ENCODE measurements at places on chromosomes 1 and 21. TPM values are rescaled to one million over a fixed set of nuclear protein-coding genes. Genes with fewer than 3 reads are reported as not detected.

Gene KCNAB2
- total RNA-seq: 2.4 TPM

Gene AGO4
- 17.9 TPM for total RNA-seq

DNA sequence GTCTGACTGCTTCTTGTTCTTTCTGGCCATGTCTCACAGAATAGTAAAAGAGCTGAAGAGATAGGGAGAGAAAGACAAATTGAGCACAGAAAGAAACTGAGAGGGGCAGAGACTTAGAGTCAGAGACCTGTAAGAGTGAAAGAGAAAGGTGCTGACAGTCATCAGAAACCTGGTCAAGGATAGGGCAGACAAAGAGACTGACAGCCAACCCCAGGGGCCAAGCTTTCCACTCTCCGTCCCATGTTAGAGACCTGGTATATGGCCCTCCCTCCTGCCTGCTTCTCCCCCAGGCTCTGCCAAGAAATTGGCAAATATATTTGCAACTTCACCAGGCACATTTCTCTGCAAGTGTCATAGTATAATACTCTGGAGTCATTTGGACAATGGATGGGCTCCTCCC lies 64.6 kb downstream of the RHBG start:
- no peak for DNase-seq

GRCh38 chr1:3055051-3055450 lies 14.0 kb upstream of the PRDM16 start:
- DNase-seq: no peak

- no peak for DNase-seq
These were observed 38.2 kb downstream of the ETS2 start for GRCh38 chr21:38843806-38844503.

- DNase-seq: no peak
These were observed 42.2 kb upstream of the GOLT1A start for GRCh38 chr1:204255966-204256365.
